ENCODE measurements at places on chromosomes 3 and 15. TPM values are rescaled to one million over a fixed set of nuclear protein-coding genes. Genes with fewer than 3 reads are reported as not detected.

Gene APBA2
- total RNA-seq = 27.9 TPM

Gene FEZF2
- total RNA-seq = not detected

Gene CD96
- not detected for total RNA-seq

Gene SPTSSB
- not detected for total RNA-seq

Gene ZPLD1
- not detected for total RNA-seq

Gene ANKDD1A
- 2.7 TPM for total RNA-seq

Gene SEMA3G
- not detected for total RNA-seq

Gene TM6SF1
- total RNA-seq = 4.2 TPM

Gene THPO
- total RNA-seq = not detected

Gene LMAN1L
- total RNA-seq = not detected

Gene SPINK8
- not detected for total RNA-seq

Gene COMMD4
- 165 TPM for total RNA-seq

Gene SERPINI1
- 2.1 TPM for total RNA-seq

Gene FBXW12
- not detected for total RNA-seq

Gene MYL3
- total RNA-seq = not detected

Gene THRB
- 0.84 TPM for total RNA-seq

Gene USP3
- total RNA-seq = 27.1 TPM

Gene GOLGA8N
- 0.84 TPM for total RNA-seq

Gene SH2D7
- not detected for total RNA-seq

Gene MCCC1
- 11.9 TPM for total RNA-seq

Gene SHF
- total RNA-seq = 1.3 TPM

Gene HLTF
- total RNA-seq = 24.7 TPM

Gene ITIH1
- not detected for total RNA-seq

Gene RNF168
- 9.8 TPM for total RNA-seq

Gene LHFPL4
- total RNA-seq = not detected

Gene TEX55
- total RNA-seq = not detected

Gene IL5RA
- not detected for total RNA-seq

Gene ICE2
- total RNA-seq = 14.6 TPM

Gene NR1I2
- under 0.01 TPM for total RNA-seq

Gene LEKR1
- total RNA-seq = 0.45 TPM

Gene TMEM39A
- total RNA-seq = 33.3 TPM

Gene ALS2CL
- total RNA-seq = 0.17 TPM

Gene TPM1
- 117 TPM for total RNA-seq

Gene ILDR1
- not detected for total RNA-seq

Gene SMCO1
- 0.34 TPM for total RNA-seq
